Large intestine (tissue), 12 donors: ENCODE measurements at places on chromosomes 16 and 17. TPM values are rescaled to one million over a fixed set of nuclear protein-coding genes. Genes with fewer than 3 reads are reported as not detected.
A peak's percentile ranks its signal among the peaks of the same experiment; 100 is the strongest.

- no peak for DNase-seq
These were observed 350.1 kb upstream of the KIF2B start for GRCh38 chr17:53472586-53472985.

GRCh38 chr16:1330260-1330914 lies 3.1 kb upstream of the BAIAP3 start:
- no peak for DNase-seq

GRCh38 chr17:5236938-5237540 lies 2.4 kb upstream of the SCIMP start:
- no peak for DNase-seq

The SPOP gene
- polyA plus RNA-seq, result 54.3 TPM

DNA sequence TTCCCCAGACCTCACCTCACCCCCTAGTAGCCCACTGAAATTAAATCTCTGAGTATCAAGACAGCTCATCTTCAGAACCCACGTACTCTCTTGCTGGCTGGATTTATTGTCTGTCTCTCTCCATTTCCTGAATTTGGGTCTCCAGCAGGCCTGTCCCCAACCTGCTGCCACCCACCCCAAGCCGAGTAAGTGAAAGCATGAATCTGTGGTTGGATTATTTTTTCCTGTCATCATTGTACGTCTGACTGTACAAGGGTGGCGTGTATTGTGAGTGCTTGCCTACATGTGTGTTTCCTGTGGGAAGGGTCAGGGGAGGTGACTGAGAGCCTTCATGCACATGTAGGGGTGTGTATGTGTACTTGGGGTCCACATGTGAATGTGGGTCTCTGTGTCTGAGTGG lies 5.4 kb downstream of the TNP2 start:
- no peak for DNase-seq

DNA sequence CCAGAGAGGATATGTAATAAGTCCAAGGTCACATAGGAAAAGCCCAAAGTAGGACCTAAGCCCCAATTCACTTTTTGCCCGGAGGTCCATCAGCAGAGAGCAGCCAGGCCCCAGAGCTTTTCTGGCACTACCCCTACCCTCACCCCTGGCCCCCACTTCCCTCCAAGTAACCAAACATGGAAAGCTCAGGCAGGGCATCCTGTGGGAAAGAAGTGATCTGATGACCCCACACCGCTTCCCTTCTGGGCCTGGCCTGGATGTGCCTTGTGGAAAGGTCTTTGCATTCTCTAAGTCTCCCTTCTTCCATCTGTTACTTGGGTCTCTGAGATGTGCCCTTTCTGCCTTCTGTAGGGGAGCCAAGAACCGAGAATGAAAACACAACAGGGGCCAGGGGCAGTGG lies 136.9 kb downstream of the TMEM132E start:
- DNase-seq, result no peak

DNA sequence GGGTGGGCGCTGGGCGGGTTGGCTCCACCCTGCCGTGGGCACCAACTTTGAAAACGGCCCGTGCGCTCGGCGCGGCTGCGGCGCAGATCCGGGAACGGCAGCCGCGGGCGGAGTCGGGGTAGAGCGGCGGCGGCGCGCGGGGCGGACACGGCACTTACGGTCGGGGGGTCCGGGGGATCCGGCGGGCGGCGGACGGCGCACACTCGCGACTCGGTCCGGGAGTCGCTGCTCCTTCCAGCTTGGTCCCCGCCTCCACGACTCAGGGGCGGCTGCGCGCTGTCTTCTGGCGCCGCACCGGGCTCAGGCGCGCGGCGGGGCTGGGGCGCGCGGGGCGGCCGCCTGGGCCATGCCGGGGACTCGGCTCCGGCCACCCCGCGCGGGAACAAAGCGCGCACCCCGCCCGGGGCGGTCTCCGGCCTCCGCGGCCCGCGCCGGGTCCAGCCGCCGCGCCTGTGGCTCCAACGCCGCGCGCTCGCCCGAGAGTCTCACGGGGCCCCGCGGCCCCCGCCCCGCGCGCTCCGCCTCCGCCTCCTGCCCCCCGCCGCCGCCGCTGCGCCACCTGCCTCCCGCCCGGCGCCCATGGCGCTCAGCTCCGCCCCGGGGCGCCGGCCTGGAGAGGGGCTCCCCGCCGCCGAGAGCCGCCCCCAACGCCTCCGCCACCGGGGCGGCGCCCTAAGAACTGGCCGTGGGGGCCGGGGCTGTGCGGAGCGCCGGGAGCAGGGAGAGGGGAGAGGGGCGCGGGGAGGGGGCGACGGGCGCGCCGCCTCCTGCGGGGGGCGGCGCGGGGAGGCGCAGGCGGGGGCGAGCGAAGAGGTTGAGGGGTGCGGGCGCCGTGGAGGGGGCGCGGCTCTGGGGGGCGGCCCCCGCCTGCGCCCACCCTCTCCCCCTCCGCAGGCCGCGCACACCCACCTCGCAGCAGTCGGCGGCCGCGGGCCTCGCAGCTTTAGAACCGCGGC lies 35.9 kb downstream of the CBFA2T3 start:
- DNase-seq, result no peak

The ABCC12 gene
- polyA plus RNA-seq, result not detected

The HP gene
- 0.73 TPM for polyA plus RNA-seq

GRCh38 chr16:58018803-58019202 lies 6.8 kb upstream of the MMP15 start:
- no peak for DNase-seq

DNA sequence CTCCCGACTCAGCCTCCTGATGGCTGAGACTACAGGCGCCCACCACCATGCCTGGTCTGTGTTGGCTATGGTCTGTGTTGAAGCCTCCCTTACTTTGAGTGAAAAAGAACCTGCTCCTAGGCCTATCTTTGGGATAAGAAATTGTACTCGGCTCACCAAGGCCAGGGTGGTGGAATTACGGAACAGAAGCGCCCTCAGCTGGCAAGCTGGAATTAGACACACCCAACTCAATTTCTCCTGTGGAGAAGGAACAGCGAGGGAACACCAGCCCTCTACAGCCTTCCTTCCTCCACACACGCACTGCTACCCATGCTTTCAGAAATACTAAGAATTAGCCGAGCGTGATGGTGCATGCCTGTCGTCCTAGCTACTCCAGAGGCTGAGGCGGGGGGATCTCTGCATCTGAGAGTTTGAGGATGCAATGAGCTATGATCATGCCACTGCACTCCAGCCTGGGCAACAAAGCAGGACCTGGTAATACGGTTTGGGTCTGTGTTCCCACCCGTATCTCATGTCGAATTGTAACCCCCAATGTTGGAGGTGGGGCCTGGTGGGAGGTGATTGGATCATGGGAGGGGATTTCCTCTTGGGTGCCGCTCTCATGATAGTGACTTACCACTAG lies 40.1 kb upstream of the RBBP6 start:
- no peak for DNase-seq

DNA sequence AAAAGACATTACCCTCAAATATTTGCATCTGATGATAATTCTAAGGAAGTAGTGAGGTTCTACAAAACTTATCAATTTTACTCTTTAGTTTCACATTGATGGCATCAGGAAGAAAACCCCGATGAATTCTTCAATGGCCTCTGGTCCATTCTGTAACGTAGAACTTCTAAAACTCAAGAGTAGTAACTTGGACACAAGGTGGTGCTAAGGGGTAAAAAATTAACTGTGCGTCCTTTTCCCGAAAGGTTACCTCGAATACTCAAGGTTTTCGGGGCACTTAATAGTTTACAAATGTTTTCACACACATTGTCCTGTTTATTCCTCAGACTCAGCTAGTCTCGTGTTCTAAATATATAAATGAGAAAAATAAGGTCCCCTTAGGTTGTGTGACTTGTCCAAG lies 517.3 kb upstream of the ZFHX3 start:
- no peak for DNase-seq

The IKZF3 gene
- polyA plus RNA-seq, result 2.4 TPM

The HS3ST3A1 gene
- polyA plus RNA-seq, result 0.27 TPM

DNA sequence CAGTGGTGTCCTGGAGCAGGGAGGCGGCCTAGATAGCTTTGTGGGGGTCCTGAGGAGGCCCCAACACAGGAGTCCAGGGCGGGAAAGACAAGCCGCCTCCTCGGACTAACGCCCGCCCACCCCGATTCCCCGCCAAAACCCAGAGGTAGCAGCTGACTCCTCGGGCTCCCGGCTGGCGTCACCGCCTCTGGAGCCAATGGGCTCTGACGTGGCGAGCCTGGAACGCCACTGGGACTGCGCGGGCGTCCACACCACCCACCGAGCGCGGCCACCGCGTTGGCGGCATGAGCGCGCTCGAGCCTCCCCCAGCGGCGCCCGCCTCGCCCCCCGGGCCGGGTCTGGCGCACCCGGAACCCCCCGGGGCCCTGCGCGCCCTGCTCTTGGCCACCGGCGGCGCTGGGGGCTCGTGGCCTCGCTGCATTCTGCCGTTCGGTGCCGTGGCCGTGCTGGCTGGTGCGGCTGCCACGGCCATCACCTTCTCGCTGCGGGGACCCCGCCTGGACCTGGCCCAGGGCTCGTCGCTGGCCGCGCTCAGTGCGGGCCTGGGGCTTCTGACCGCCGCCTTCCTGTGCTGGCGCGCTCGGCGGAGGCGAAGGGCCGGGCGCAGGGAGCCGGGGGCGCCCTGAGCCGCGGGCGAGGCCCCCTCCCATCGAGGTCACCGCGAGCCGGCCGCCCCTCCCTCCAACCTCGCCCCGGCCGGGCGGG lies 3.4 kb upstream of the NTN3 start:
- peak; percentile 70 for DNase-seq

GRCh38 chr16:75354170-75354569 lies 79.1 kb downstream of the CFDP1 start:
- no peak for DNase-seq

- DNase-seq, result no peak
These were observed 55.8 kb downstream of the ACTG1 start for GRCh38 chr17:81456798-81457197.

The CCL17 gene
- 0.30 TPM for polyA plus RNA-seq

The RBFOX1 gene
- 1.3 TPM for polyA plus RNA-seq

- DNase-seq, result no peak
These were observed 1.7 kb upstream of the NLRC3 start for GRCh38 chr16:3578610-3579551.

DNA sequence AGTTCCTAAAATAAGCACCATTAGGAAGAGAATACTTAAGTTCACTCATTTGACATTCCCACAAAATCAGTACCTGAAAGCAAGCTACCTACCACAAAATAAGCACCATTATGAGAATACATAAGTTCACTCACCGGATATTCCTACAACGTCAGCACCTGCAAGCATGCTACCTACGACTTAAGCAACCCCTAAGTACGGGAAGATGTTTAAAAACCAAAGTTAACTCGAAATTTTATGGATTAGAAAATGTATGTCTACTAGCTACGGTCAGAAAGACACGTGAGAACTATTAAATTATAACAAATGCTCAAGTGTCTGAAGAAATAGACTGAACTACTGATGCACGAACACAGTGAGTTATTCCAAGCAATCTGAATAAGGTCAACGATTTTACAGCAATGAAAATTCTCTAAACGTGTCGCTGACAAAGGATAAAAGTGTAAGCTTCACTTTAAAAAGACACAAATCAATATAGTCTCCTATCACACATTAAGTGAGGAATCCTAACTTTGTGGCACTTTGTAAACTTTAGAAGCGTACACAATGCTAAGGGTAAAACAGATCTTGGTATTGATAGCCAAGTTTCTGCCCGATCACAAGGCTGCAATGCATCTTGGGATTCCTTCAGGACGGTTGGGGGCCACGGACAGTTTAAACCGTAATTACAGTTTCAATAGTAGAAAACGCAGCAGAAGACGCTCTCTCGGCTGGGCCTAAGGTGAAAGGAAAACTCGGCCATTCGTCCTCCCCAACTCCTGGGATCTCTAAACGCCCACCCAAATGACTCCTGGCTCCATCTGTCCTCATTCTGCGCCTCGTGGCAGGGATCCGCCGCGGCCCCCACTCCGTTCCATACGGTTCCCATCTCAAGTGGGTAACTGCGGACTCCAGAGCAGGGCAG lies 1.3 kb downstream of the GSPT1 start:
- peak; percentile 11 for DNase-seq

The CD300LG gene
- polyA plus RNA-seq, result 0.30 TPM

GRCh38 chr17:48100591-48101011 lies 677 bp downstream of the CBX1 start:
- DNase-seq, result peak; percentile 63

- DNase-seq, result no peak
These were observed 10.6 kb downstream of the SLC16A3 start for GRCh38 chr17:82239401-82239925.

The DPEP3 gene
- 0.09 TPM for polyA plus RNA-seq

GRCh38 chr17:16939606-16940115 lies 32.3 kb downstream of the TNFRSF13B start:
- DNase-seq, result no peak

DNA sequence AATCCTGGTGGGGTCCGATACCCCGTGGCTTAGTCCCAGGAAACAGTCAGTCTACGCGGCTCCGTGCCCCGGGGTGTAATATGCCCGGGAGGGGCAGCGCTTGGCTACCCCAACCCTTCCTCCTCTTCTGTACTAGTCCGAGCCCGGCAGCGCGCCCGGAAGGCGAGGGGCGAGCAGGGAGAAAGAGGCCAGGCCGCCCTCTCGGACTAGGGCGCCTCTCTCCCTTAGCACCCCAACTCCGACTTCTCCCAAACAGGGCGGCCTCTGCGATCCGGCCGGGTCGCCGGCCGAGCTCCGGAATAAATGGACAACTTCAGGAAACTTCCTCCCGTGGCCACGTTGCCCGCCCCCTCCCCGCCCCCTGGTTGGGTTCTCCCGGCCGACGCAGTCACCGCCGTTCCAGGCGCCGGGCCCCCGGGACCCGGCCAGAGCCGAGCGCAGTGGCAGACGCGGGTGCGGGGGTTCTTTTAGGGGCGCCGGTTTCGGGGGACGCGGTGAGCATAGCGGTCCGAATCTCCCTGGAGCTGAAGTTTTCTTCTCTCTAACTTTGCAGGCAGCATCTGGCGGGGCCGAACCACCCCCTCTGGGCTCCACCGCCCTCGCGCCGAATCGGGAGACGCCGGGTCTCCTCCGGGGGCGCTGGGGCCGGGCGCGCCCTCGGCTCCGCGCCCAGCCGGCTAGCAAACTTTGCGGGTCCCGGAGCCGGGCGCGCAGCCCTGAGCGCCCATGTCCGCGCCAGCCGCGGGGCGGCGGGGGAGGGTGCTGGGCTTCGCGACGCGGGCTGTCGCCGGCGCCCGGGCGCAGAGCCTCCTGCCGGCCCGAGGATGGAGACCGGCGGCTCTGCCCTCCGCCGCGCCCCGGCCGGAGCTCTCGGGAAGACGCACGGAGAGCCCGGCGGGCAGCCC lies at the start of gene SDK2:
Gene SDK2, minus strand, starts transcription at position 301 of the 905 bp plus-strand sequence. CDS start 357 bp downstream, outside the sequence.
- DNase-seq, result no peak

The AMZ2 gene
- polyA plus RNA-seq, result 45.9 TPM

- DNase-seq, result no peak
These were observed 14.1 kb downstream of the ALDH3A1 start for GRCh38 chr17:19733953-19734526.
